Activated naive CD4-positive, alpha-beta T cell treated with anti-CD3 and anti-CD28 coated beads, Interleukin-2, amount 50 U/mL, for 16 hours (primary cell): ENCODE measurements at places on chromosomes 11 and 22.

- no peak for DNase-seq
Observed at GRCh38 chr22:46040471-46041465, 63.8 kb upstream of the WNT7B start.

- DNase-seq = peak; percentile 73
Observed at GRCh38 chr22:22877523-22878210, 9.9 kb upstream of the IGLL5 start.

DNA sequence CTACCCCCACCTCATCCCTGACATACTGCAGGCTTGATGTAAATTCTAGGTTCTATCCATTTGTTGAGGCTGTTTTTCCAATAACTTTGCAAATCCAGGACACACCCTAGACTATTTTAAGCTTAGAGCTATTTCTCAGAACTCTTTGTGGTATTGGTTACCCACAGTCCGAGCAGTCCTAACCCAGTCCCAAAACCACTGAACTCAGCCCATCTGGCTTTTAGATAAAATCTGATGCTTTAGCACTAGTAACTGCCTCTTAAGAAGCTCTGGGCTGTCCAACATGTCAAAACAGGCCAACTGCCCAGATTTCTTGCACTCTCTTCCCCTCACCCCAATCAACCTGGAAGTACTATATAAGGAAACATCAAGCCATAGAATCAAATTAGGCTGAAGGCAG, 344.4 kb upstream of the CADM1 start:
- no peak for DNase-seq

DNA sequence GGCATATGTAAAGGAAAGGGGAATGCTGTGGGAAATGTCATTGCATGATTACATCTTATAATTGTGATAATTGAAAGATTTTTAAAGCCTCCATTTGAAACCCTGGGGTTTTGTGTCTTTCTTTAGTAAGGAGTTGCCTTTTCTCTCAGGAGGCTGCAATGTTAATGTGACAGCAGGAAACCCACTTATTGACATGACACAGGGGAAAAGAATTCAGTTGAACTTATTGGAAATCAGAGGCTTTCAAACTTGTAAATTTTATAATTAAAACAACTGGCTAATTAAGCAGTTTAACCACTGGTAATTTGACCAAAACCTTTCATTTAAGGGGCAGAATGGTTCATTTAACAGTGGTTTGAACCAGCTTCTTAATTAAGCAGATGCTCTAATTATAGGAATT, 31.2 kb downstream of the MRPL48 start:
- no peak for DNase-seq

DNA sequence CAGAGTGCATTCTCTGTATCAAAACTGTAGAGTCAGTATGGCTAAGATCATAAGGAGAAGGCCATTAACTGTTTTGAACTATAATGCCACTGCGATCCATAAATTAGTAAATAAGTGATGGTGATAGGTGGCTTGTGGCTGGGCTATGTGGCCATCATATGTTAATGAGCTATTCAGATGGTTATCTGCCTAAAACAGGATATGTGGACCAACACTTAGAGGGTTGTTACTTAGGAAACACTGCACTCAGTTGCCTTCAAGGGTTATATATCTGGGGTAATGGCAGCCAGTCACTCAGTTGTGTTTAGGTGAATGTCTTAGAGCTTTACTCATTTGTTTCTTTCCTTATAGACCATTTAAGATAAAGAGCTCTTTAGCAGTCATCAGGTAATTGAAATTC, 66.0 kb downstream of the PPP2R1B start:
- DNase-seq = no peak

DNA sequence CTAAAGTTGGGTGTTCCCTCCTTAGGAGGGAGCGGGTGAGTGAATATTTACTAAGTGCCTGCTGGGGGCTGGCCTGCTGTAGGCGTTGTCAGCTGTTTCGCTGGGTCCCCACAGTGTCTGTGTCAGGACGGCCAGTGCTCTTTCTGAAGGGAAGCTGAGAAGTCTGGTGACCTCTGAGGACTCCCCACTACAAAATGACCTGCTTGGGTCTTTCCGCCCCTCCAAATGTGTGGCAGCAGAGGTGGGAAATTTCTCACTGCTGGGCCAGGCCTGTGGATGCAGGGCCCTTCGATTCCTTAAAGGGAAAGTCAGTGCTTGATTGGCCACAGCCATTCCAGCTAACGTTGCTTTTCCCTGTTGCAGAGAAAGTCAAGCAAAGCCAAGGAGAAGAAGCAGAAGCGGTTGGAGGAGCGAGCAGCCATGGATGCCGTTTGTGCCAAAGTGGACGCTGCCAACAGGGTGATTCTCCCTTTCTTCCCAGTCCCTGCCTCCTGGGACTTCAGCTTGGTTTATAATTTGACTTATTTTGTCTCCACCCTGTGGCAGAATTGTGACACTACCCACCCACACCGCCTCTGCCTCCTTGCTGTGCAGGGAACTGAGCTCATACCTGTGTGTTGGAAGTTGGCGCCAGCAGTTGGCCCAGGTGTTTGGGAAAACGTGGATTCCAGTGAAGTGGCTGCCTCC, 6.8 kb downstream of the NAA40 start:
- peak; percentile 50 for DNase-seq

GRCh38 chr22:24688256-24688655, 85.3 kb downstream of the GGT1 start:
- no peak for DNase-seq

GRCh38 chr11:94934362-94934761, 39.0 kb downstream of the CWC15 start:
- DNase-seq = no peak

GRCh38 chr11:1310318-1310687, 871 bp upstream of the TOLLIP start:
- no peak for DNase-seq

DNA sequence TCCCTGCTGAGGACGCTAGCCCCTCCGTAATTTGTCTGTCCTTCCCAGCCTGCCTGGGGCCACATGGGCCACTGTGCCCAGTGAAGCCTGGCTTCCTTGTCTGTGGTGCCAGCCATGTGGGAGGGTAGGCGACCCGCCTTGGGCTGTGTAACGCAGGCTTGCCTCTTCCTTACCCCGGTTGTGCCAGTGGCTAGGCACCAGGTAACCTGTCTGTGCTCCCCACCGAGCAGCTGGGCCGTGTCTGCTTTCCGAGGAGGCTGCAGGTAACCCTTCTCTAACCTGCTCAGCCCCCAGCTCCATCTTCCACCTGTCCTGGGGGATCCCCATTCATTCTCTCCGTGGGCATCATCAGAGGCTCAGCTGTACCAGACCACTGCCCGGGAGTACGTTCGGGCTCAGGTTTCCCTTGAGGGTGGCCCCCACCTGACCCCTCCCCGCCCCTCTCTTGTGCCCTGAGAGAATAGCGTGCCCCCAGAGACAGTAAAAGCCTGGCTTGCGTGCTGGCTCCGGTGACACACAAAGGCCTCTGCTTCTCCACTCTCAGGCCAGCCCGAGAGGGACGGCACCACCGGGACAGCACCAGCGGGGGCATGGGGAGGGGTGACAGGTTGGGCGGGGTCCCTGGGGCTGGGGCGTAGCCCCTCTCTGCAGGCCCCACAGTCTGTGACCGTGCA, 79.1 kb downstream of the CDKN1C start:
- peak; percentile 5 for DNase-seq
